ENCODE measurements at places on chromosomes 12 and 14.

- DNase-seq: no peak
These were observed 252.7 kb downstream of the MED13L start for GRCh38 chr12:116024769-116025168.

DNA sequence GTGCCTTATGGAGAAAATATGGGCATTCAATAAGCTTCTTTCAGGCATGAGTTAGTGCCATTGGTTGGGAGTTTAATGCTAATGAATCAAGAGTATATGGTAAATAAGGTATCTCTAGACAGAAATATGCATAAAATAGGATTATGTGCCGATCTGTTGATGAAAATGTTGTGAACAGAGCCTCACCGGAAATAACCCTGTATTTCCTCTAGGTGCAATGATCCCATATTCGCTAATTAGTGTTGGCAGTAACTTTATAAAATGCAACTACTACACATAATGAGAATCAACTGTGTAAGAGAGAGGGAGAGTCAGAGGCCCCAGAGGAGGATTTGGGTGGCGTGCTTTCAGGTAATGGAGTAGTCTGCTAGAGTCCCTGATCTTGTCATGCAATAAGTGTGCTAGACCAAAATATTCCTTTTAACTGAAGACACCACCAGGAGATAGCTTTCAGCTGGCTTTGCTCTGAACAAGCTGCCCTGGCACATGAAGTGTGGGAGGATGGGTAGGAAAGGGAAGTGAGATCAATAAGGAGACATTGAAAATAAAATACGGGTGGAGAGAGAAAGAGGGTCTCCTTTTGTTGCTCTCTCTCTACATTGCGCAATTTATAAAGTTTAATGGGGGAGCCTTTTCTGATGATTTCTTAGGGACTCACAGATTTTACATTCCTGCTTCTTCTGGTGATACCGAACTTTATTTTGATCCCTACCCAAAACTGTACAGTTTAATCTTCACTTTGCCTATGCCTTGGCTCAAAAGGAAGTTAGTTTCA lies 68.6 kb upstream of the PLXNC1 start:
- no peak for DNase-seq

DNA sequence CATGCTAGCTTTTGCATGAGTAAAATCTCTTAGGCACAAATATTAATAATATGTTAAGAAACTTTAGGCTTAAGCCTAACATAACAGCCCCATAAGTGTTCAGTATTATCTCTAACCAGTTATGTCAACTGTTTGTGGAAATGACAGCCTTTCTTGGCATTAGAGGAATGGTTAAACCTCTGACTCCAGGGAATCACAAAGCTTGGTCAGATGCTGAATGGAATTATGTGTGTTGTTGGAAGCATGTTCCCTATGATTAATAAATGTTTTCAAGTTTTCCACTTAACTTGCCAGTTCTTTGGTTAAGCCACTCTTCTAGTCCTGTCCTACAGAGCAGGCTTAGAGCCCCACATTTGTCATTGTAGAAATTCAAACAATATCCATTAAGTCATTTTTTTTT lies 17.0 kb downstream of the PSEN1 start:
- no peak for DNase-seq

- no peak for DNase-seq
These were observed 21.4 kb downstream of the SOCS2 start for GRCh38 chr12:93593843-93594242.

DNA sequence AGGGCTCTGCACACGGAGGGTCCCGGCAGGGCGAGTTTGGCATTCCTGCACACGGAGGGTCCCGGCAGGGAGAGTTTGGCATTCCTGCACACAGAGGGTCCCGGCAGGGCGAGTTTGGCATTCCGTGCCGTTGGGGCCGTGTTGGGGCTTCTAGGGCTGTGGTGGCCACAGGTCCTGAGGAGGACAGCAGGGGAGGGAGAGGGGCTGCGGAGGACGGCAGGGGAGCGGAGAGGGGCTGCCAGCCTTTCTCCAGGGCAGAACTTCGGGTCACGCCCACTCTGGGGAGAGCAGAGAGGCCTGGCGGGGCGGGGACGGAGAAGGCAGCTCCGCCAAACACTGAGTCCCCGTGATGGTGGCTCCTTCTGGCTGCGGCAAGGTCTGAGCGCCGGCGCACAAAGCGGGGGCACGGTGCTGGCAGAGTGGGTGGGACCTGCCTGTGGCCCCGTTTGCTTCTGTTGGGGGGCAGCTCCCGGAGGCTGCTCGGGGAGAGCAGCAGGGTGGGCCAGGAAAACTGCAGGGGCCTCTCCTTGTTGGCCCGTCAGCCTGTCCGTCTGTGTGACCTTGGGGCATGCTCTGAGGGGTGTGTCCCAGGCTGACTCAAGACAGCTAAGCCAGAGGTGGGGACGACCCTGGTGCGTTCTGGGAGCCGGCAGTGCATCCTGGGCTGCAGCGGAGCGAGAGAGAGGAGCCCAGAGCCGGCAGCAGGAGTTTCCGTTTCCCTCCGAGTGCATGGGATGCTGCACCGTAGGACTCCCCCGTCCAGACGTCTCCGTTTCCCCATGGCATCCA lies 60.2 kb downstream of the LRCOL1 start:
- DNase-seq: peak; percentile 4

- DNase-seq: no peak
These were observed 429.8 kb upstream of the CCDC196 start for GRCh38 chr14:66056268-66056907.
